ENCODE measurements at places on chromosomes 4 and X. TPM values are rescaled to one million over a fixed set of nuclear protein-coding genes. Genes with fewer than 3 reads are reported as not detected.

DNA sequence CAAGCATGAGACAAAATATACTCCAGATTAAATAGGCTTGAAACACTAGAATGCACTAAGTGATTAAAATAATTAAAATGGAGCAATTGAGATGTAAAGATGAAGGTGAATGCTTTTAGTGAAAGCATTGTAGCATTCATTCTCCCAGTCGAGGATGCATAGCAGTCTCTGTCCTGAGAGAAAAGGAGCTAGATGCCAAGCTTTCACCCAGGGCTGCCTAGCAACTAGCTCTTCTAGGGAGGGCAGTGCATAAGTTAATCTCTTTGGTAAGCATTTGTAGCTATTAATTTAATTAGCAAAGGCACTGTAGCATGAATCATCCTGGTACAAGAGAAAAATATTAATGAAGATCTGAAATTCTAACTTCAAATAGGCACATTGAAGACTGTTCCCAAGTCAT lies 1014.8 kb downstream of the C4orf33 start:
- no peak for DNase-seq

- no peak for DNase-seq
These were observed 71.1 kb upstream of the DDIT4L start for GRCh38 chr4:100261346-100261745.

DNA sequence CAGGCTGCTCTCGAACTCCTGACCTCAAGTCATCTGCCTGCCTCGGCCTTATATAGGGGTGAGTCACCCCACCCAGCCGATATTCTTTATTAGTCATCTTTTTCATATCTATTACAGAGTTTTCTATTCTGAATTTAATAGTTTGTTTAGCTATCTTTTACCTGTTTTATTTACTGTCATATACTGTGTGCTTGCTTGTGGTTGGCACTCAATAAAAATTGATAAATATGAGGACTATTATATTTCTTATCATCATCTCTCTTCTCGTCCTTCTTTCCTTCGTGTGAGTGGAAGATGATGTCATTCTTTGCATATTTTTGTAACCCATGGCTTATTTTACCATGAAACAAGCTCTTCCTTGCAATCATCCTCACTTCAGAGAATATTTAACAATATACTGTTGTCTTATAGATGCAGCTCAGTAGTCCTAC lies 265.5 kb downstream of the ARHGAP24 start:
- no peak for DNase-seq

Gene GPR119
- total RNA-seq, result not detected

Gene GYPE
- 1.00 TPM for total RNA-seq

GRCh38 chr4:18021720-18022571 lies at the start of gene LCORL:
LCORL (minus strand) TSS chr4:18021755; CDS start chr4:18021751, 4 bp downstream.
- DNase-seq, result peak; percentile 97

DNA sequence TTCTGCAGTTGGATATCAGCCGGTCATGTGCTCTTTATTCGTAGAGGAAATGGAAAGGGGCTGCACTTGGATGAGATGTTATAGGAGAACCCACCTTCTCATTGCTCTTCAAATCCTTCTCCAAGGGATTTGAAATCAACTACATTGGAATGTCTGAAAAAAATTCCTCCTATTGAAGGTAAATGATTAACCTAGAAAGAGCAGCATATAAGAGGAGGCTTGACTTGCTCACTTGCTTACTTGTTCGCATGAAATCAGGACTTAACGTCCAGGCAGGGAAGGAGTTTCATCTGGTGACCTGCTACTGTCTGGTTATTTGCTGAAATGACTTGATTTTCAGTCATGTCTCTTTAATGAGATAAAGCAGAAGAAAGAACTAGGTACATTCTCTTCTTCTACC lies 338.4 kb upstream of the NOCT start:
- DNase-seq, result no peak

DNA sequence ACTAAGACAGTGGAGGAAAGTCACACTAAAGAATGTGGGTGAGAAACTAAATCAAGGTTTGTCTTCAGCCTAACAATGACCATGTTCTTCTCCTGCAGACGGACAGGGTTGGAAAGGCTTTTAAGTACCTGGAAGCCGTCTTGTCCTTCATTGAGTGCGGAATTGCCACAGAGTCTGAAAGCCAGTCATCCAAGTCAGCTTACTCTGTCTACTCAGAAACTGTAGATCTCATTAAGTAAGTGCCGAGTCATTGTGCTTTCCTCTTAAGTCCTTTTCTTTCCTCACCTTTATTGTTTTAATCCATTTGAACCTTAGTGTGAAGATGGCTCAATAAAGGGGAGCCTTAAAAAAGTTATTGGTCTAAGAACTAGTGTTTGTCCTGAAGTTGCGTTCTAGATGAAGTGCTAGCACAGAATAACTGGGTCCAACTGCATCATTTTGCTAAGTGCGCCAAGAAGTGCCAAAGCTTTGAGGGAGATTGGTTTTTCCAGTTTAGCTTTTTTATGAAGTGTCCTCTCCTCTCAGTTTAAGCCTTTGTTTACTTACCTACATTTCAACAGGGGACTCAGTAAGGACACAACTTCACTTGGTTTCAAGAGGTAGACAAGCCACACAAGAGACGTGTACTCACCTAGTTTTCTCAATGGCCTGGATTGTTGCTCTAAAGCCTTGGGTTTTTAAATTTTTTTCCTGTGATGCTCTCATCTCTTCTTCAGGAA lies 89.3 kb downstream of the KLHL8 start:
- no peak for DNase-seq

Gene TMEM156
- 0.29 TPM for total RNA-seq

DNA sequence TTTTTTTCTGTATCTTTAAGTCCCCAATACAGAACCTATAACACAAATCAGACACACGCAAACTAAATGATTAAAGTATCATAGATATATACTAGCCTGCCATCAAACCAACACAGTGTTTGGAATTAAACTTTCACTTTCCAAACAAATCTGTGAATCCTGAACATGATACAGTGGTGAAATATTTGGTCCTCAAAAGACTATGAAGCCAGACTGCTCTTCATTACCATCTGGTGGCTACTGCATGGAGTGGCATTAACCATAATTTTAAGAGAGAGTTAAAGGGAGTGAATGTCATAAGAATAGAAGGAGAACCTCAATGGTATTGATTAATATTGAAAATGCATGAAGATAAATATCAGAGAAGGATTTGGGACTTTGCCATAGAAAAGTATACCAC lies 9.2 kb upstream of the GABRA4 start:
- DNase-seq, result no peak

Gene DTHD1
- total RNA-seq, result 0.38 TPM

DNA sequence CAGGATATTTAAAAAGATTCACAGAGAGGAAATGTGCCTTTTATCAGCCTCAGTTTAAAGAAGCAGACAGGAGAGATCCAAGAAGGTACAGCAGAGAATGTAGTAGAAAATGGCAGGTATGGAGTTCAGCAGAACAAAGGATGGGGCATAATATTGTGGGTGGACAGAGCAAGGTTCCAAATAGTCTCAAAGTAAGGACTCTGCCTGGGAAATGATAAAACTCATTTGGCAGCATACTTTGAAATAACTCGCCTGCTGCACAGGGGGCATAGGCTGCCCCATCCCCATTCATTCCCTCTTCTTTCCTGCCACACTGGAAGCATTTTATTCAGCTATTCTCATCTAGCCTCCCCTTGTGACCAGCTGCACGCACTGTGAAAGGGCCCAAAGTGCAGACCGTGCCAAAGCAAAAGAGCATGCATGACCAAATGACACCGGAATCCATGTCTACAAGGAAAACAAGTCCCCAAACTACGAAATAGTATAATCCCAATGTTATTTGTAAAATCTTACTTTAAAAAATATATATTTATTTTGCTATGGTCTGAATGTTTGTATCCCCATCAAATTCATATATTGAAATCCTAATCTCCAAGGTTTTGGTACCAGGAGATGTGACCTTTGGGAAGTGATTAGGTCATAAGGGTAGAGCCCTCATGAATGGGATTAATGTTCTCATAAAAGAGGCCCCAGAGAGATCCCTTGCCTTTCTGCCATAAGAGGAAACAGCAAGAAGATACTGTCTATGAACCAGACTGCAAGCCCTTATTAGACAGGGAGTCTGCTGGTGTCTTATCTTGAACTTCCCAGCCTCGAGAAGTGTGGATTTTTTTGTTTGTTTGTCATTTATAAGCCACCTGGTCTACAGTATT lies 77.4 kb upstream of the PRSS48 start:
- no peak for DNase-seq

GRCh38 chr4:78627046-78627965 lies 75.7 kb downstream of the ANXA3 start:
- no peak for DNase-seq

DNA sequence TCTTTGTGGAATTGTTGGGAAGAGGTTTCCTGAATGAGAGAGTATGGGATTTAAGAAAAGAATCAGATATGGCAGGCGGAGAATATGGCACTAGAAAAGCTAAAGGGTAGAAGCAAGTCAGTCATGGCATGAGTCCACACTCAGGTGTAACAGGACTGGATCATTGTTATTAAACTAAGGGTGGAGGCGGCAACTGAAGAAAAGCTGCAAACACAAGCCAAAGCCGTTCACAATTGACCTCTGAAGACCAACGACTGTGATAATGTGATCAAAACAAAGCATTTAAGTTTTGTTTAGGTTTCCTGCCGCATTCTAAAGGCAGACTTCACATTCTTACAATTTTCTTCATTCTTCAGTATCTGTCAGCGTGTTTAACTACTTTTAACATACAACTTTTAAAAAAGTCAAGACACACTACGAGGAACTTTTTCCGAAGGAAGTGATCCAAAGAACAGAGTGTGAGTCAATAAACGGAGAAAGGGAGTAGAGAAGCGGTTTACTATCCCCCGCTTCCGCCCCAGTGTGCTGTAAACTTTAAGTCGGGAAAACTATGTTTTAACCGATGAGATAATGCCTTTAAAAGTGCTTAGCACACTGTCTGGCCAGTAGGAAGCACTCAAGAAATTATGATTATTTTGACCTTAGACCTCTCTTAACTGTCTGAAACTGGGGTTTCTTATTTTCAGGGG lies 909 bp upstream of the SLAIN2 start:
- DNase-seq, result no peak

Gene GLOD5
- not detected for total RNA-seq

Gene HS3ST1
- total RNA-seq, result 5.4 TPM

DNA sequence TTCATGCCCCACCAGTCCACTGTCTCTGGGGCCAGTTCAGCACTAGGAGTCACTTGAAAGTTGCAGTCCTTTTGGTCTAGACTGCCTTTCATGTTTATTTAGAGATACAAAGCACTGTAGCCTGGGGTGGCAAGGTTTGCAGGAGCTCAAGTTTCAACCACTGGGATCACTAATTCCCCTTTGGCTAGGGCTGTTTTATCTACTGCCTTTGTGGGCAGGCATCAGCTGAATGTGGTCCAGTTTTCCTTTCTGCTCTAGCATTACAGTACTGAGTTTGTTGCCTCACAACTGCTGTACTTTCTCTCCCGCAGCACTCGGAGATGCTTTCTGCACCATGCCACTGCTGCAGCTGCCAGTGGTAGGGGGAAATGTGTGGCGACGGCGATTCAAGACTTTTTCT lies 222.3 kb upstream of the HDX start:
- DNase-seq, result no peak

Gene PTCHD1
- 10.3 TPM for total RNA-seq

DNA sequence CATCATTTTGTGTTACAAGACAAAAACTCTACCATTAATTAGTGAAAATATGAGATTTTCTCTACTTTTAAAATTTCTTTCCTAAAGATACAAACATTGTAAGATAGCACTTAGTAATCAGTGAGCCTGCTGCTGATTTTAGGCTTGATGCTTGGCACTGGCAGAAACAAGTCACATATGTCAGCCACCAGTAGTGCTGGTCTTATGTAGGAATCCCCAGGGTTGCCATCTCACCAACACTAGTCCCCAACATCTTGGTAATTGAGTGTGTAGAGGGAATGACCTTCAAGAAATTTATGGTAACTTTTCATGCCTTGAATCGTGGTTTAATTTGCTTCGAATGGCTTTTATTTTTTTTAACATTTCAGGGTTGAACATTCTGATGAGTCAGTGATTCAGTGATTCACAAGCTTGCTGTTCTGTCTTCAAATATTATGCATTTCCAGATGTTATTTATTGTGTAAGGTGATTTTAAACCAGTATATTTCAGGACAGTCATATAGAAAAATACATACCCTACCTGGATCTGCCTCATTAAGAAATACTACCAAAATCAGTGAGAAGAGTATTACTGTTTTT lies 11.9 kb downstream of the EXOC1 start:
- DNase-seq, result no peak

Gene CTAG2
- total RNA-seq, result 1.2 TPM

Gene EDNRA
- total RNA-seq, result 35.6 TPM

Gene HERC3
- 53.6 TPM for total RNA-seq

Gene MAGED2
- total RNA-seq, result 137 TPM

DNA sequence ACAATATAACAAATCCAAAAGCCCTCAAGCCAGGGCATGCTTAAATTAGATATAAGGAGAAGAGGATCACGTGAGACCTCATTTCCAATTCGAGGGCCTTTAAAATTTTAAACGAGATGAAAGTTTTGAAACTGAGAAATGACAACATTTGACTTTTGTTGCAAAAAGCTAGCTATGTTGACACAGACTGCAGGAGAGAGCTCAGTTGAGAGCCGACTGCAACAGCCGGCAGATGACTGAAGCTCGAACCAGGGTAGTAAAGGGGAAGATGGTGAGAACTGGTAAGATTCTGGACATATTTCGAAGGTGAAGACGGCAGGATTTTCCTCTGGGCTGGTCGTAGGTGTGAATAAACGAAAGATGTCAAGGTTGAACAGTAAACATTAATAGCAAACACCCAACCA lies 773 bp downstream of the PRMT9 start:
- no peak for DNase-seq

DNA sequence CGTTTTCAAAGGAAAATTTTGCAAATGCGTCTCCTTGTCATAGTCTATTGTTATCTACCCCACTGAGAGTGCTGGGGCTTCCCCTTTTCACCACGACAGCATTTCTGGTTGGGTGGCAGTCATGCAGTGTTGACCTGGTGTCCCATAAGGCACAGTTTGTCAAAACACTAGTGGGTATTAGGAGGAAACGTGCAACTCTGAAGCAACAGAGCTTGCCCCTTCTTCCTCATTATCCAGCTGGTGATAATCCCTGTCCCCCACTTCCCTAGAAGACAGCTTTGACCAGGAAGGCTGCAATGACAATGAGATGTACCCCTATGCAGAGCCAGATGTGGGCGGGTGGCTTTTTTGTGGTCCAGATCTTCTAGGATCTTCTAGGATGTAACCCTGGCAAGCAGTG lies 1.8 kb downstream of the TBC1D1 start:
- DNase-seq, result no peak

Gene GLRA2
- not detected for total RNA-seq

GRCh38 chr4:99300934-99301333 lies 10.1 kb upstream of the ADH1A start:
- peak; percentile 90 for DNase-seq

DNA sequence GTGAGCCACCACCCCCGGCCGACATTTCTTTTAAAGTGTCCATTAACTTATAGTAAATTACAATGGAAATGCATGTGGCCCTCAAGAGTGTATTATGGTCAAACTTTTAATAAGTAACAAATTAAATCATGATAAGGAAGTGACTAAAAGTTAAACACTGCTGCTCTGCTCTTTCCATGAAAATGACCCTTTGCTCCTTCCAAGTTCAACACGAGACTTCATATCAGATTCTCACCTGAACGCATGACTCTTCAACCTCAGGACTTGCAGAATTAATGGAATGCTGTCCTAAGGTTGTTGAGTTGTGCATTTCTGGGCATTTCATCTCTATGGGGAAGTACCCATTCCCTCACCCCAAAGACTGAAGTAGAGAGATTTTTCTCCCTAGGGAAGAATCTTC lies 27.1 kb downstream of the AWAT2 start:
- no peak for DNase-seq

Measured in posterior vena cava (tissue), 2 donors.